Activated naive CD8-positive, alpha-beta T cell treated with anti-CD3 and anti-CD28 coated beads, Interleukin-2, amount 50 U/mL, for 24 hours (primary cell): ENCODE measurements at places on chromosomes 11 and 22.

- DNase-seq, result no peak
These were observed 702 bp upstream of the KCNJ4 start for GRCh38 chr22:38455530-38456271.

DNA sequence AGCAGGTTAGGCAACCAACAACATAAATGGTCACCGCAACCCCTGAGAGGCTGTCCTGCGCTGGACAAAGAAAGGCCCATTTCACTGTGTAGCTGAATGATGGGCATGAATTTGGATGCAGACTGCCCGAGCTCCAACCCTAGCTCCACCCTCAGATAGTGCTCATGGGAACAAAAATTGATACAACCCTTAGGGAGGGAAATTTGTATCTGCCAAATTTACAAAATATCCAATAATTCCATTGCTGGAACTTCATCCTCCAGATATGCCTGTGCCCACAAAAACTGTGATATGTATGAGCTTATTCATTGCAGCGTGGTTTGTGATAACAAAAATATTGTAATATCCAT lies 2.0 kb downstream of the MS4A8 start:
- no peak for DNase-seq

- no peak for DNase-seq
These were observed 3.6 kb upstream of the AP2A2 start for GRCh38 chr11:921921-922678.

DNA sequence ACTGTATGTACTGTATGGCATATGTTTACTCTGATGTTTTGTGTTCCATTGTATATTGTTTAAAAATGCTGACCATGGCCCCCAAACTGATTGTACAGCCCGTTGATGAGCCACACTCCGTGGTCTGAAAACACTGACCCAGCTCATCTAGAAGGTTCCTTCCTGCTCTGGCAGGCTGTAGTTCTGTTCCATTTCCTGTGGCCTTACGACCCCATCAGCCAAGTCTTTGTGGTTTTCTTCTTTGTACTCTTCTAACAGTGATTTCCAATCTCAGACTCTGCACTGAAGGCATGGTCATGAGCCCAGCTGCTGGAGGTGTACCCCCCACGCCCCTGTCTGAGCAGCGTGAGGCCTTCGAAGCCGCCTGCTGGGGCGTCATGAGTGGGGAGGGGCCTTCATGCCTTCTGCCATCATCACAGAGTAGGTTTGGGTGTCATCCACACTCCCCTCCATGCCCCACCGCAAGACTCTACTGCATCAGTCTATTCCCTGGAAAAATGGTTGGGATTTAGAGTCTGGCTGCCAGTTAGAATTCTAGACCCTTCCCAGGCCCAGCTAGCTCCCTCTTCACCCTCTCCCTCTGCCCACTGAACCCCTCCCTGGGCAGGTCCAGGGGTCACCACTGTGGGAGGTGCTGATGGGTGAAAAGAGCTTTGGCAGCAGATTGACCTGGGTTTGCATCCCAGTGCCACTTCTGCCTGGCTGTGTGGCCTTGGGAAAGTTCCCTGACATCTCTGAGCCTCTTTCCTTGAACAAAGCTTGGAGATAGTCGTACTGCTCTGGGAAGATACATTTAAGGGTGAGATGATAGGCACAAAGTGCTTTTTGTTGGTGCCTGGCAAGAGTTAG lies 11.3 kb upstream of the C11orf96 start:
- no peak for DNase-seq

DNA sequence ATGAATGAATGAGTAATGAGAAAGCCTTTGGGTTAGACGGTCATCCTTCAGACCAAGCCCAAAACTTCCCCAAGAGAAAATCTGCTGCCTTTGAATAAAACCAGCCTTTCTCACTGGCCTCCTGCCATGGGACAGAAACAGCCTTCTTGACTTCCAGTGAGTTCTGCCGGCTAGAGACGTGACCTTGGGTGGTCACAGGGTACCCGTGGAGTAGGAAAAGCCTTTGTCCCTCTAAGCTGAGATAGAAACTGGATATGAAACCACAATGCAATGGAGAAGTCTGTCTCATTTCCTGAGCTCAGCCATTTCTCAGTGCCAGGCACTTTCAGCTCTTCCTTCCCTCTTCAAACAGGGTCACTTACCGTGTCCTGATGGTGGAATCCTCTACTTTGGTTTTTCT lies 21.2 kb upstream of the YWHAH start:
- DNase-seq, result no peak

DNA sequence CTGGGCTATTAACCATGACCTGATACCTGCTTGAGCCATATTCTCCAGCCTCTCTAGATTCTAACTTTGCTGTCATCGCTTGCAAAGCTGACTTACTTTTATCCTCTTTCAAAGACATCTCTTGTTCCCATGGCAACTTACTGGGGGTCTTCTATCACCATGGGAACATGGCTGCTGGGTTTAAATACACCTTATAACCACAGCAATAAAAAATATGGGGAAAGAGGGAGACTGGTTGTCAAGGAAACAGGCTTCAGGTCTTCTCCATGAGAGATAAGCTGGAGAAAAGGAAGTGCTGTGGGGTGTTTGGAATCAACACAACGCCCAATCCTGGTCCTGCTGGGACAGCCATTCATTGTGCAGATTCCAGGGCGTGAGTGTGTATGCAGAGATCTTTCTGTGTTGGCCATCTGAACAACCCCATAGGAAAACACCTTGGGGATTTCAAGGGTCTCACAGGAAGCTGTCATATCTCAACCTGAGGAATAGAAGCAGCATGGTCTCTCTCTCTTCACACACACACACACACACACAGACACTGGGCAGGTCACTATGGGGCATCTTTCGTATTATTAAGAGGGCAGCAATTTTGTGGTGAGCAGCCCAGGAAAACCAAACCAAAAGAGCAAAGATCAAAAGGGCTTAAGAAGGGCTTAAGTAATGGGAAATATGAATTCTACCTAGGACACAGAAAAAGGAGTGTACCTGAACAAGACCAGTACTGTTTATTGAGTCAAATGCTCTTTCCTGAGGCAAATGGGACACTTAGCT lies 344.7 kb upstream of the NCAM1 start:
- no peak for DNase-seq

- no peak for DNase-seq
These were observed 442.6 kb downstream of the TBC1D22A start for GRCh38 chr22:47205081-47205491.

DNA sequence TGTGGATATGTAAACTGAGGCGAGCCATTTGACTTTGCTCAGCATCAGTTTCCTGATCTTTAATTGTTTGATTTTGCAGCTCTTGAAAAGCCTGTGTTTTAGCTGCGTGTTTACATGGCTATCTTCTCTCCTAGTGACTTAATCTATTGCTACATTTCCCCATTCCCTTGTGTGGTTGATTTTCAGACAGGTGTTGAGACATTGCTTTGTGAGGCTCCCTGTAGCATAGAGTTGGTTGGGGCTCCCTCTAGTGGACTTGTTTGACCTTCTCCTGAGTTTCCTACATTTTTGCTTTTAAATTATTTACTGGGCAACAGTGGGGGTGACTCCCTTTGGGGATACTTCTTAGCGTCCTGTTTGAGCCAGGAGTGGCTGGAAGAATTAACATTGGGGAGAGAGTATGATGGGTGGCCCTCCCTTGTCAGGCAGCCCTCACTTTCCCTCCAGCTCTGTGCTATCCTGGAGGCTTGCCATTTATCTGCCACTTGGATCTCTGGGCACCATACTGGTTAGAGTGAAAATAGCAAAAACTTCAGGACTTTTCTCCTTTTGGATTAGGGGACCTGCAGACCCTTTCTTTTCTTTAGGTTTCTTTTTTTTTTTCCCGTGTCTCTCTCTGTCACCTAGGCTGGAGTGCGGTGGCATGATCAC lies 9.2 kb upstream of the CBL start:
- peak; percentile 69 for DNase-seq

- DNase-seq, result no peak
These were observed 48.7 kb upstream of the ZBED5 start for GRCh38 chr11:10906521-10906920.

DNA sequence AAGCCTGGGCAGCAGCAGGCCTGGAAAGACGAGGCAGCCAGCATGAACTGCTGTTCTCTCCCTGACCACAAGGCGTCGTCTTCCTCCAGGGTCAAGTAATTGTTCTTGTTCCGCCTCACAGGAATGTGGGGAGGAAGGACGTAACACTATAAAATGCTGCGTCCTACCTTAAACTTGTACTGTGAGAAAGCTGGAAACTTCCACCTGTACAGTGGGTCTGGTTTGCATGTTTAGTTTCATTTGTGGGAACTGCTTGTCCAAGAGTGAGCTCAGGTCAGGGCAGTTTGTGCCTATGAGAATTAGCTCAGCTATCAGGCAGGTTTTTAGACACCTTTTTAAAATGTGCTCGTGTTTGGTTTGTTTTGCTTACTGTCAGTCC lies 55.2 kb downstream of the PANX1 start:
- DNase-seq, result peak; percentile 30

DNA sequence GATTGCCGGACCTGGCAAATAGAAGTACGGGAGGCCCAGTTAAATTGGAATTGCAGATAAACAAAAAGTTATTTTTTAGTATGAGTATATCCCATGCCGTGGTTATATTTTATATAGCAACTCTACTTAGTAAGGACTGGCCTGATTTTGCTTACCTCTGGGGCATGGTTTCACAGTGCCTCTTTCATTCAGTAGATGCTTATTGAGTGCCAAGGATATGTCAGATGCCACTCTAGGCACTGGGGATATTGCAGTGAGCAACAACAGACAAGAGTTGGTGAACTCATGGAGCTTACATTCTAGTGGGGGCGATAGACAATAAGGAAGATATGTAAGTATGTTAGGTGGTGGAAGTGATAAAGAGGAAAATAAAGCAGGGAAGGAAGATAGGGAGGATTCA lies 112.2 kb downstream of the TEAD1 start:
- no peak for DNase-seq

GRCh38 chr11:10305964-10306918 lies 1.4 kb downstream of the ADM start:
- no peak for DNase-seq

DNA sequence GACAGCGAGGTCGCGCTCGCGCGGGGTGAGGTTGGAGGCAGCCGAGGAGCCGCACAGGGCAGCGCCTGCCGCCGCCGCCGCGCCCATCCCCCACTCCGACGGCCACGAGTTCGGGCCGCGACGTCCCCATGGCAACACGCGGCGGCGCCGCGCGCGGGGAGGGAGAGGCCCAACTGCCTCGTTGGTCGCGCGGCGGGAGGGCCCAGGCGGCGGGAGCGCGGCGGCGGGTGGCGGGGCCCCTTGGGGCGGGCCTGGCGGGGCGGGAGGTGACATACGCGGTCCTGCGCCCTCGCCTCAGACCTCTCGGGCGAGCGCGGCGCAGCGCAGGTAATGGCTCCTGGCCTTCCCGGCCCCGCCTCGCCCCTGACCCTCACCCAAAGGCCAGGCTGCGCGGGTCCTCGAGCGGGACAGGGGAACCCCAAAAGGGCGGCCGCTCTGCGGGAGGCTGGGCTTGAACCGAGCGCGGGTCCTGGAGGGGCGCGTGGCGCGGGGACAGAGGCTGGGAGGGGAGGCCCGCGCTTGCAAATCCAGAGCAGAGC lies at the start of gene DEUP1:
TSS of gene DEUP1 (plus strand) at position 297 of the 539 bp plus-strand sequence. CDS start 1,518 bp downstream, outside the sequence.
- DNase-seq, result peak; percentile 15
